ENCODE measurements at places on chromosomes 3 and 15.
A peak's percentile ranks its signal among the peaks of the same experiment; 100 is the strongest.

- DNase-seq: no peak
These were observed 35.7 kb downstream of the TRPM1 start for GRCh38 chr15:31065824-31066223.

DNA sequence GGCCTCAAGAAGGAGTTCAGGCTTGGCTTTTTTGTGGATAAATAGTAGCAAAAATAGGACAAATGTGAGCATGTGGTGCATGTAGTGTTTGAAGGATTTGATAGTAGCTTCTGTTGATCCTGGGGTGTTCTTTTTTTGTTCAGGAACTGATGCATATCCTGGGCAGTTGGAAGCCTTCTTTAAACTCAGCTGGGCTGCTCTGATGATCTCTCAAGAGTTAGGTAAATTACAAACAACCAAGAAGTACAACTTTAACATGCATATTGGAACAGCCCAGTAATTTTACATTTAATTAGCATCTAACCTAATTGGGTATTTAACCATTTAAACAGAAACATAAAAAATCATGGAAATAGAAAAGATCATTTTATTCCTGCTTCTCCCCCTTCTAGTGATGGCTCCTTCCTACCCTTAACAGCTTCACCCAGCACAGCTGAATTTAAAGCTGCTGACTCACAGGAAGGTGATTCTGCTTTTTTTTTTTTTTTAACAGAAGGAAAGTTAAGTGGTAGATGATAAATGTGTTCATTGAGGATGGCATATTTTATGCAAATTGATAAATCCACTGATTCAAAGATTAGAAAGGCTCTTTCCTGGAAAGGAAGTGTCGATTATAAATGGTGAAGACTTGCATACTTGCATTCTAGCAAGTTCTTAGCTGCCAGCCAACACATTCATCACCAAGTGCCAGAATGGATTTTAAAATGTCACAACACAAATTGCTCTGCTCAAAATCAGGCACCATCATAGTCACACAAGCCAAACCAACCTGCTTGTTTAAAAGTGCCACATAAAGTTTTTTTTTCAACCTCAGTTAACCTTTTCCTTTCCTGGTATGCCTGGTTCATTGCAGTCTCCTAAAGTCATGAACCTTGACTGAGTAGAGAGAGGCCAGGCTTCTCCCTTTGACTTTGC lies 20.0 kb downstream of the SLC35G2 start:
- DNase-seq: peak; percentile 59

DNA sequence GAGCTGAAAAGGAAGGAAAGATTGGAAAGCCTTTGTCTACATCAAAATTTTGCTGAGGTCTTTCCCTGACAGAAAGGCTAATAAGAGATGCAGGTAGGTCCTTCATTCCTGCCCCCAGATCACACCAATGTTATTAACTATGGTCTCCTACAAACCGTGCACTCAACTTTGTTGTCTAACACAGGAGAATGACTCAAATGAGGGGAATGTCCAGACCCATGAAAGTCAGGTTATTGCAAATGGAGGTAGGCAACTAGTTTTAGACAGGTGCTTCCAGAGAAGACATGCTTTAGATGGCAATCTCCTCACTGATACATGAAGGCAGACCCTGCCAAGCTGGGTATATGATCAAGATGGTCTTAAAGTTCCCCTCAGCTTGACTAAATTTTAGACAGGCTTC lies 51.0 kb downstream of the NFKBIZ start:
- no peak for DNase-seq

GRCh38 chr3:122247825-122248185 lies 64.3 kb downstream of the CASR start:
- peak; percentile 6 for DNase-seq

GRCh38 chr3:111768571-111769100 lies 90.4 kb upstream of the PHLDB2 start:
- DNase-seq: peak; percentile 98

DNA sequence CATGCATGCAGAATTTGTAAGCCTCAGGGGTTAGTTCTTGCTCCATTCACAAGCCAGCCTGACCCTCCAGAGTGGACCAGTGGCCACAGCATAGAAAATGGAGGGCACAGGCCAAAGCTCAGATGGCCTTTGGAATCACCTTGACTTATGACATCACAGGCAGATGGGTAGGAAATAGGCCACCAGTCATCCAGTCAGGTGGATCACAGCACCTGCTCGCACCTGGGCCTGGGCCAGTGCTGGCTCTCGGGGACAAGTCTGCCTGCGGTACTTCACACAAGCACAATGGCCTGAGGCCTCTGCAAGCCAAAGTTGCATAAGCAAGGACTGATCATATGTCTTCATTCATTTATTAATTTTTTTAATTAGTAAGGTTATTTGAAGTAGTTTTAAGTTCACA lies 39.3 kb downstream of the PPCDC start:
- no peak for DNase-seq

- no peak for DNase-seq
These were observed 2.0 kb downstream of the PXYLP1 start for GRCh38 chr3:141233457-141234161.

GRCh38 chr15:73748730-73749129 lies 4.4 kb downstream of the INSYN1 start:
- no peak for DNase-seq

- DNase-seq: peak; percentile 76
These were observed 39.3 kb downstream of the LRRK1 start for GRCh38 chr15:100958326-100959065.

DNA sequence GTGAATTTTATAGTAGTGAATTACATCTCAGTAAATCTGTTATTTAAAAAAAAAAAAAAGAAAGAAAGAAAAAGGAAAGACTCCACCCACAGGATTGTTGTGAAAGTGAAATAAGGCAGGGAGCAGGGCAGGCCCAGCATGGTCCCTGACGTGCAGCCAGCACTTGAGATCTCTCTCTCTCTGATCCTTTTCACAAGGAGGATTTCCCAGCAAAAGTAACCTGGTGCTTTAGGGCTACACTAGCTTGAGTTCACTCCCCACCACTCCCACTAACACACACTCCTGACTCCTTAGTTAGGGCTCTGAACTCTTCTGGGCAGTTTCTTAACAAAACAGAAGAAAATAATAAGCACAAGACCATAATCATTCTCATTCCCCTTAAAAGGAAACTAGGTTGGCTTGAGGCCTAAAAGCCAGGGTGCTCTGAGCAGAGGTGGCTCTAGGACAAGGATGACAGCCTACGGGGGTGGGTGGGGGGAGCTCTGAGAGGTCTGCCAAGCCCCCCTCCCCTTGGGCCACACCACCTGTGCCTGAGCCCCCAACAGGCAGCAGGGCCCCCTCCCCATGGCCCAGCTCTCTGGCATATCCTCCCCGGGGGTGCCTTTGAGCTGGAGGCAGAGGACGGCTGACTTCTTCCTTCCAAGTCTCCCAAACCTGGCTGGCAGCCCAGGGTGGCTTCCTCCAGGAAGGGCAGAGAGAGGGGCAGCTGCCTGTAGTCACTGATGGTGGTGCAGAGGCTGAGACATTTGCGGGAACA lies 856 bp downstream of the TMEM40 start:
- DNase-seq: peak; percentile 59

- no peak for DNase-seq
These were observed 267.3 kb upstream of the AZI2 start for GRCh38 chr3:28615971-28616370.

DNA sequence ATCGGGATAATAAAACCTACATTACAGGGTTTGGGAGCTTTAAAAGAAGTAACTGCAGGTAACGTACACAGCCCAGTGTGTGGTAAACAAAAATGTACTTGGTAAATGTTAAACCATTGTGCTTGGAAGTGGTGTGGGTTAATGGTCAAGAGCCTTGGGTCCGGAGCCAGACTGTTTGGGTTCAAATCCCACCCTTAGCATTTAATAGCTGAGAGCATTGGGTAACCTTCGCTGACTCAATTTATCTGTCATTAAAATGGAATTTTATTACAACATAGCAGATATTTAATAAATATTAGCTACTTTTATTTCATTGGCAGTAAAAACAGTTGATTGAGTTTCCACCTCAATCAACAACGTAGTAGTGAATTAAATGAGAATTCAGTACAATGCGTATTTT lies 1.5 kb downstream of the FSTL1 start:
- peak; percentile 77 for DNase-seq
